Spleen (tissue), 13 donors: ENCODE measurements at places on chromosomes 5 and 9. TPM values are rescaled to one million over a fixed set of nuclear protein-coding genes. Genes with fewer than 3 reads are reported as not detected.

- H3K36me3 ChIP-seq, result no peaks in the 10 kb centered on the region
- H3K27me3 ChIP-seq, result no peaks in the 10 kb centered on the region
- H3K4me1 ChIP-seq, result peaks cover 4% of the 10 kb centered on the region
These were observed 3.5 kb upstream of the ACTBL2 start for GRCh38 chr5:57486027-57486602.

DNA sequence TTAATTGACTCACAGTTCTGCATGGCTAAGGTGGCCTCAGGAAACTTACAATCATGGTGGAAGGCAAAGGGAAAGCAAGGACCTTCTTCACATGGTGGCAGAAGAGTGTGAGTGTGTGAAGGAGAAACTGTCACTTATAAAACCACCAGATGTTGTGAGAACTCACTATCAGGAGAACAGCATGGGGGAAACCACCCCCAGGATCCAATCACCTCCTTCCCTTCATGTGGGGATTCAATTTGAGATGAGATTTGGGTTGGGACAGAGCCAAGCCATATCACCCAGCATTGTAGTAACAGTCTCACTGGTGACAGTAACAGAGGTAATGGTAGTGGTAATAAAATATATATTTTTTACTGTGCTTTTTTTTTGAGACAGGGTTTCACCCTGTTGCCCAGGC lies 18.1 kb downstream of the ZBTB5 start:
- no peak overlapping the region for H3K4me3 ChIP-seq
- no peaks in the 10 kb centered on the region for H3K27me3 ChIP-seq
- no peaks in the 10 kb centered on the region for H3K36me3 ChIP-seq
- no peak for DNase-seq

Gene SLIT3
- 29.3 TPM for total RNA-seq

Gene ARHGEF28
- 10.2 TPM for total RNA-seq

GRCh38 chr5:15715967-15716366 lies 216.0 kb downstream of the FBXL7 start:
- no peaks in the 10 kb centered on the region for H3K36me3 ChIP-seq
- H3K27me3 ChIP-seq, result no peaks in the 10 kb centered on the region
- H3K4me3 ChIP-seq, result no peak overlapping the region
- no peak overlapping the region for H3K27ac ChIP-seq
- no peak for DNase-seq

DNA sequence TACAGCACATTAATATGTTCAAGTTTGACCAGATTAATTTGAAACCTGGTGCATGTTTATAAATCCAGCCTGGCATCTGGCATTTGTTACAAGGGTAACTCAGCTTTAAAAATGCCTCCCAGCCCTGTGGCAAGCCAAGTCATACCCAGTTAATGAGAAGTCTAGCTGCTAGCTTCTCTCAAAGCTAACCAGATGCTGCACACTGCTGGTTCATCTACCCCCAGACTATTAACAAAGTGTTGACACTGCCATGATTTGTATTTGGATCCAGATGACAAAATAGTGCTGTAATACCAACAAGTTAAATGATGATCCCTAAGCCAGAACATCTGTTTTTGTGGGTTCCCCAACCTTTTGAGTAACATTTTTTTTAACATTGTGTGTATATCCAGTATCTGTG lies 573.7 kb upstream of the DAB2 start:
- H3K4me3 ChIP-seq, result no peak overlapping the region
- H3K36me3 ChIP-seq, result no peaks in the 10 kb centered on the region
- DNase-seq, result no peak
- H3K4me1 ChIP-seq, result no peaks in the 10 kb centered on the region
- H3K27ac ChIP-seq, result no peak overlapping the region

Gene PCDHGC5
- 0.98 TPM for total RNA-seq
